ENCODE measurements at places on chromosomes 16 and 17. TPM values are rescaled to one million over a fixed set of nuclear protein-coding genes. Genes with fewer than 3 reads are reported as not detected.

DNA sequence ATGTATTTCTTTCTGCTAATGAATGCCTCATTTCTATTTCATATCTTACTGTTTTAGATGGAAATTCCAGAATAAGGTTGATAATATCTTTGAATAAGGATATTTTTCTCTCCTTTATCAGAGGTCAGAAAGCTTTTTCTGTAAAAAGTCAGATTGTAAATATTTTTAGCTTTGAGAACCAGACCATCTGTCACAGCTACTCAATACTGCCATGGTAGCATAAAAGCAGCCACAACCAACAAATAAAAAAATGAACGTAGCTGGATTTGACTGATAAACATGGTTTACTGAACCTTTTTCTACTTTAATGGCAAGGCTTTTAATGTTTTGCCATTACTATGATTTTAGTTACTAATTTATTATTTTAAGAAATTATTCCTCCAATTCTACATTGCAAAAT lies 217.4 kb upstream of the COX10 start:
- DNase-seq: no peak
- H3K36me3 ChIP-seq: no peaks in the 10 kb centered on the region
- no peaks in the 10 kb centered on the region for H3K27me3 ChIP-seq
- no peak overlapping the region for H3K27ac ChIP-seq

GRCh38 chr16:47523342-47524006 lies 62.3 kb downstream of the PHKB start:
- H3K27me3 ChIP-seq: no peaks in the 10 kb centered on the region
- H3K4me3 ChIP-seq: no peak overlapping the region
- no peak for DNase-seq
- no peaks in the 10 kb centered on the region for H3K4me1 ChIP-seq

- H3K27me3 ChIP-seq: no peaks in the 10 kb centered on the region
- H3K4me1 ChIP-seq: peaks cover 12% of the 10 kb centered on the region
- no peaks in the 10 kb centered on the region for H3K36me3 ChIP-seq
- DNase-seq: no peak
- H3K27ac ChIP-seq: no peak overlapping the region
These were observed 23.9 kb upstream of the MEAK7 start for GRCh38 chr16:84528322-84528721.

- no peak overlapping the region for H3K4me3 ChIP-seq
- H3K4me1 ChIP-seq: peaks cover 28% of the 10 kb centered on the region
- H3K36me3 ChIP-seq: no peaks in the 10 kb centered on the region
- no peaks in the 10 kb centered on the region for H3K27me3 ChIP-seq
- peak overlapping the region; percentile 62 for H3K27ac ChIP-seq
These were observed 28.2 kb downstream of the USP31 start for GRCh38 chr16:23121024-23121423.

DNA sequence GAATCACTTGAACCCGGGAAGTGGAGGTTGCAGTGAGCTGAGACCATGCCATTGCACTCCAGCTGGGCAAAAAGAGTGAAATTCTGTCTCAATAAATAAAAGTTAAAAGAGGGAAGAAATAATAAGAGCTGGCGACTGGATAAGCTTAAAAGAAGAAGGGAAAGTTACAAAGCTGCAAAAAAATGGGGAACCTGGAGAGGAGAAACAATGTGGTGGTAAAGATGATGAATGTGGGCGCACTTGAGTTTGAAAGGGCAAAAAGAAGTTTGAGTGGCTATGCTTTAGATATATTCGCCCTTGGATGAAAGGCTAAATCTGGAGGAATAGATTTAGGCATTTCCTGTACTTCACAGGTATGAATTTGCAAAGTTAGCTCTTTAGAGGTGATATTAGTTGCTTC lies 53.0 kb upstream of the YPEL2 start:
- H3K4me1 ChIP-seq: no peaks in the 10 kb centered on the region
- no peaks in the 10 kb centered on the region for H3K27me3 ChIP-seq
- no peak overlapping the region for H3K4me3 ChIP-seq
- peak overlapping the region; percentile 7 for H3K27ac ChIP-seq
- H3K36me3 ChIP-seq: no peaks in the 10 kb centered on the region

DNA sequence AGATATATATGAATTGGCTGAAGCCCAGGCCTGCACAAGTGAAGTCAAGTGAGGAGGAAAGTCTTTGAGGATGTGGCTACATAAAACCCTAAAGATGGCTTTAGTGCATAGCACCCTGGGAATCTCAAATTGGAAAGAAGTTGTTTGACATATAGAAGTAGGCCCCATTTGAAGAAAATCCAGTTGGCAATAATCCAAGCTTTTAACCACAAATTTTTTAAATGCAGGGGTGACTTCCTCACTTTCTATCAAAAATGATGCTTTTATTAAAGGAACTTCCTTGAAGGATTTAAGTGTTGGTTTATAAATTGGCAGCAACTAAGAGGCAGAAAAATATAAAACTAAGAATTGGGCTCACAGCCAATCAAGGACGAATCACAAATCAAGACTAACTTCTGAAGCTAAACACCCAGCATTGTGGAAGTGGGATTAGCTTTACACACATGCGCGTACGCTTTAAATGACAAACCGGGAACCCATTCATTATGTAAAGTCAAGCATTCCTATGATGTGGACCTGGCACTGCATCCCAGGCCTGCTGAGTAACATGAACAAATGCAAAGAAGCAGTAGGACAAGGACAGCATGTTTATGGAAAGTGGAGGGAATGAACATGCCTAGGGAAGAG lies 63.3 kb downstream of the NOG start:
- no peak overlapping the region for H3K4me3 ChIP-seq
- H3K27me3 ChIP-seq: no peaks in the 10 kb centered on the region
- H3K27ac ChIP-seq: no peak overlapping the region
- no peak for DNase-seq
- no peaks in the 10 kb centered on the region for H3K4me1 ChIP-seq
- H3K36me3 ChIP-seq: no peaks in the 10 kb centered on the region

DNA sequence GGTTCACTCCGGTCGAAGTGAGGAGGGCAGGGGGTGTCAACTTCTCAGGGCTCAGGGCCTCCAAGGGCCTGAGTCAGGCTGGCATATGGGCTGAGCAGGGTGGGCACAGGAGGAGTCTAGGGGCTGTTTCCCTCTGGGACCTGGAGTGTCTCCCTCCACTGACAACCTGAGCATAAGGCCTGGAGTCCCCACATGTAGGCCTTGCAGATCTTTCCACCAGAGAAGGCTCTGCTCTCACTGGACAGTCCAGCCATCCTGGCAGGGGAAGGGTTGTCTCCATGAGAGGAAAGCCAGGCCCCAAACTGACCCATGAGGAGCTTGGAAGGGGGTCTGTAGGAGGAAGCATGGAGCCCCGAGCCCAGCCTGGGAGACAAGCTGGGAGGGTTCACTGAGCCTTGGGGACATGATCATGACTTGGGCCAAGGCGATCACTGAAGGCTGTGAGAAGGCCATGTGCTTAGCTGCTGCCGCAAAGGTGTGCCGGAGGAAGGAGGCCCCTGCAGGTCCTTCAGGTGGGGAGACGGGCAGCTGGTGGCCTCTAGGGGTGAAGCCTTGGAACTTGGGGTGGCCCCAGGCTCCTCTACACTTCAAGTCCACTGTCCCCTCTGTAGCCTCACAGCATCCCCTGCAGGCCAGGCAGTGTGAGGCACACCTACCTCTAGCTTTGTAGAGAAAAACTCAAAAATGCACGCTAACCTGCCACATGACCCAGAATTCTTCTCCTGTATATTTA lies 9.9 kb downstream of the CMTM2 start:
- no peak overlapping the region for H3K27ac ChIP-seq
- H3K27me3 ChIP-seq: no peaks in the 10 kb centered on the region
- peak; percentile 56 for DNase-seq
- no peaks in the 10 kb centered on the region for H3K36me3 ChIP-seq
- no peaks in the 10 kb centered on the region for H3K4me1 ChIP-seq

Gene GINS3
- 3.3 TPM for total RNA-seq

Gene MYO1C
- 456 TPM for total RNA-seq

Gene RNU2-1
- not detected for total RNA-seq

Data from transverse colon (tissue), 4 donors.